ENCODE measurements at places on chromosomes 5 and 9. TPM values are rescaled to one million over a fixed set of nuclear protein-coding genes. Genes with fewer than 3 reads are reported as not detected.

The C9orf153 gene
- 0.09 TPM for polyA plus RNA-seq

The SPINK4 gene
- polyA plus RNA-seq, result not detected

The ABO gene
- not detected for polyA plus RNA-seq

The FIBCD1 gene
- polyA plus RNA-seq, result 2.6 TPM

The C5orf58 gene
- polyA plus RNA-seq, result not detected

The DDX41 gene
- polyA plus RNA-seq, result 85.8 TPM

The FOXD4 gene
- 0.16 TPM for polyA plus RNA-seq

The DBH gene
- polyA plus RNA-seq, result not detected

The SLC38A9 gene
- 8.9 TPM for polyA plus RNA-seq

The AFAP1L1 gene
- polyA plus RNA-seq, result 10.1 TPM

The ZNF483 gene
- 0.17 TPM for polyA plus RNA-seq

The SLC28A3 gene
- 0.10 TPM for polyA plus RNA-seq

The SCGB3A1 gene
- polyA plus RNA-seq, result not detected

The SH3GL2 gene
- 0.03 TPM for polyA plus RNA-seq

The MEF2C gene
- 0.09 TPM for polyA plus RNA-seq
